Neural crest cell (in vitro differentiated cells): ENCODE measurements at places on chromosomes 2 and 18. TPM values are rescaled to one million over a fixed set of nuclear protein-coding genes. Genes with fewer than 3 reads are reported as not detected.

DNA sequence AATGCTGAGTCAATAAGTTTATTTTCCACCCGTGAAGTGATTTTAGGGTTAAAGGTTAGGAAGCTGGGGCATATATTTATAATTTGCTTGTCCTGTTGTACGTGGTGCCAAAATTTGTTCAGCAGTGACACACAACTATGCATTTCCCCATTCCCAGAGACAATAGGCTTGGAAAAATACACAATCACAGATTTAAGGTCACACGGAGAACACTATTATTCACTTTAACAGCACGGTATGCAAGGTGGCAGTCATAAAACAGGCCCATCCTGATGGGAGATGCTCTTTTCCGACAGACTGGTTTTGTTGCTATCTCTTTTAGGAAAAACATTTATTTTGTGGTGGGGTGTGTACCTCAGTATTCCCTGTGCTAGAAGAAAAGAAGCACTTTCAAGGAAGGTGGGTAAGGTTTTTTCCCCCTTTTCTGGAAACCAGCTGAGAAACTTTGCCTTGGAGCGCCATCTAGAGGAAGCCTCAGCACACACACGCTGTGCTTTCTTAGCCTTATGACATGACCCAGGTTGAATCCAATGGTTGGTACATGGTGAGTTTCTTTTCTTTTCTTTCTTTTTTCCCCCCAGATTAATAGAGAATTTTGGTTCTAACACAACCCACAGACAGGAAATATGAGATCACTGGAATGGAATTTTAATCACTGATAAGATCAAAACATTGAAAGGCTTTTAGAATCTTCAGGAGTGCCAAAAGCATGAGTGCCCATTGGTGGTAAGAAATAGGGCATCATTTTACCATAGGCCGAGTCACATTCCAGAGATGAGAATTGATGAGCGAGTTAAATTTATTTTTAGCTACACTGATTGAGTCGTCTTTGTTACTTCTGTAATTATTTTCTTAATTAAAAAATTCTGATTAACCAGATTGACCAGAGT is 332.1 kb downstream of the AGPS start:
- peak; percentile 77 for DNase-seq

- peak; percentile 8 for DNase-seq
These were observed 31.4 kb upstream of the ZNG1B start for GRCh38 chr2:113406114-113406513.

DNA sequence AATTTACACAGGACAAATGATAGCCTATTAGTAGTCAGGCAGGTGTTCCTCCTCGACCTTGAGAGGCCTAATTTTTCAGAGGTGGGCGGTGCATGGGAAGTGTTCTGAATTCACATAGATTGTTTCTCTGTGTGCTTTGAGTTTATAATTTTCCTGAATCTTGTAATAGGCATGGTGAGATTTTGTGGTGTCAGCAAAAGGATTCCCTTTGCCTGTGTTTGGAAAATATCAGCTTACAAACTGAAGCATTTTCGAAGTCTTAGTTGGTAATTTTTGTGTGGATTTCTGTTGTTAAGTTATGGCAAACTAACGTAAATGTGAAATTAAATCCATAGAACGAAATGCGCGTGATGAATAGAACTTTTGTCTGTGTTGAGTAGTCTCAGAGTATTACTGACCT is 194.0 kb upstream of the RBMS1 start:
- no peak for DNase-seq

GRCh38 chr18:61860302-61860701 is 32.5 kb downstream of the RNF152 start:
- no peak for DNase-seq

- no peak for DNase-seq
These were observed 11.4 kb downstream of the XIRP2 start for GRCh38 chr2:166899676-166900075.

DNA sequence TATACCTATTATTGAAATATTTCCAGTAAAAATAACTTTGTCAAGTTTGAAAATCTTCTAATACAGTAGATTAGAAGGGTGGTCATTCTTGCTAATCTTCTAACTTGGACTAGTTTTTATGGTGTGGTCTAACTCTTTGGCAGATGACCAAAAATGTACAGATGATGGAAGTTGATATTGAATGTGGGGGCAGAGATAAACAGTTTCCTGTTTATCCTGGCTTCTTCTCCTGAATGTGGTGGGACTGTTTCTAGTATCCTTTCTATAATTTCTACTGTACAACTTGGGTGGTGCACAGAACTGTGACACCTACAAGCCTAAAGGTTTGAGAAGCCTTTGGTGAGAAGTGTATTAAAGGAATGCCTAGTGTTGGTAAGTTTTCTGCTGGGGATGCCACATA is 178.7 kb downstream of the PDE11A start:
- no peak for DNase-seq

GRCh38 chr2:96163768-96164429 is 18.7 kb upstream of the DUSP2 start:
- no peak for DNase-seq

DNA sequence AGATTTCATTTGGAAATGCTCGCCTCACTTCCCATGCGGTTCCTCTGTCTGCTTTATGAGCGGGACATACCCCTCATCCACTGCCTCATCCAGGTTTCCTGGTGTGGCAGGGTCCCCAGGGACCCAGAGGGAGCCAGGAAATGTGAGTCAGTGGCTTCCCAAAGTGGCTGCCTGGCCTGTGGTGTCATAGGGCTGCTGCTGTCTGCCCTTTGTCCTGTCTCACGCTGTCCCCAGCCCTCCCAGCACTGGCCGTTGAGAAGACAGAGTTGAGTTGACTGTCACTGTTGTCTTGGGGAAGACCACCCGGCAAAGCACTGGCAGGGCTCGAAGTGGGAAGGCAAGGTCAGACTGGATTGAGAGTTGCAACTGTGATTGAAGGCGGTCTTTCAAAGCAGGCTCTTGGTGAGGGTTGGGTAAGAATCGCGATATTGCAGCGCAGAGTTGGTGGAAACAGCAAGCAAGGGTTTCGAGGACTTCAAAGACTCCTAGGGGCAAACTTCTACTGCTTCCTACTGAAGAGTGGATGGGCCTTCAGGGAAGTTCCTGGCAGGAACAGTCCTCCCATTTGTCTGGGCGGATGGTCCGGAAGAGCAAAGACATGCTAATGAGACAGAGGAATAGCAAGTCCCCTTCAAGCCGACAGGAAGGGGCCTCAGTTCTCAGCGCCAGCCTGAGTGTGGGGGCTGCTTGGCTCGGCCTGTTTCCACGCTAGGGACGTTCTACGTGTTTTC is 33.9 kb downstream of the RAB31 start:
- peak; percentile 35 for DNase-seq

GRCh38 chr2:191501561-191502168 is 176.3 kb upstream of the NABP1 start:
- no peak for DNase-seq

- DNase-seq, result no peak
These were observed 166.0 kb downstream of the NCK2 start for GRCh38 chr2:105910497-105911238.

DNA sequence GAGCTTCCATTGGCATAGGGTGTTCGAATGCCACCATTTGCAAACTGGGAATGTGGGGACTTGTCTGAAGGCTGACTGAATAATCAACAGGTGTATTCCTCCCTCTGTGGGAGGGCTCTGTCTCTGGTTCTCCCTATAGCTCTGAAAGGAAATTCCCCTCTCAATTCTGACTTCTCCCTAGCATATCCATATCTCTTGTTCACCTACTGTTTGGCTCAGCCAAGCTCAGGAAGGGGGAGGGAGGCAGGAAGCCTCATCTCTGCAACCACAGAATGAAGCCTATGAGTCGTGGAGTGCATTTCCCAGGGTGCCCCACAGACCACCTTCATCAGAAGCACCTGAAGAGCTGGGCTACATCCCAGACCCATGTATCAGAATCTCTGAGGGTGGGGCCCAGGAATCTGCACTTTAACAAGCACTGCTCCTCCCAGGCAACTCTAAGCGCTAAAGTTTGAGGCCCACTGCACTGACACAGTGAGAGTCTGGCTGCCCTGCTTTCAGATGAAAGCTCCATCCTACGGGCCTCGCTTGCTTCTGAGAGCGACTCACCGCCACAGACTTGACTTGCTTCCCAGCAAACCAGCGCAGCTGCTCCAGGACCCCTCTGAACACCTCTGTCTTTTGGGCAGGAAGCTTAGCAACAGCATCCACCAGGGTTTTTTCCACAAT is 32.0 kb downstream of the XDH start:
- DNase-seq, result no peak

GRCh38 chr2:10345126-10345525 is 42.4 kb downstream of the HPCAL1 start:
- DNase-seq, result no peak

DNA sequence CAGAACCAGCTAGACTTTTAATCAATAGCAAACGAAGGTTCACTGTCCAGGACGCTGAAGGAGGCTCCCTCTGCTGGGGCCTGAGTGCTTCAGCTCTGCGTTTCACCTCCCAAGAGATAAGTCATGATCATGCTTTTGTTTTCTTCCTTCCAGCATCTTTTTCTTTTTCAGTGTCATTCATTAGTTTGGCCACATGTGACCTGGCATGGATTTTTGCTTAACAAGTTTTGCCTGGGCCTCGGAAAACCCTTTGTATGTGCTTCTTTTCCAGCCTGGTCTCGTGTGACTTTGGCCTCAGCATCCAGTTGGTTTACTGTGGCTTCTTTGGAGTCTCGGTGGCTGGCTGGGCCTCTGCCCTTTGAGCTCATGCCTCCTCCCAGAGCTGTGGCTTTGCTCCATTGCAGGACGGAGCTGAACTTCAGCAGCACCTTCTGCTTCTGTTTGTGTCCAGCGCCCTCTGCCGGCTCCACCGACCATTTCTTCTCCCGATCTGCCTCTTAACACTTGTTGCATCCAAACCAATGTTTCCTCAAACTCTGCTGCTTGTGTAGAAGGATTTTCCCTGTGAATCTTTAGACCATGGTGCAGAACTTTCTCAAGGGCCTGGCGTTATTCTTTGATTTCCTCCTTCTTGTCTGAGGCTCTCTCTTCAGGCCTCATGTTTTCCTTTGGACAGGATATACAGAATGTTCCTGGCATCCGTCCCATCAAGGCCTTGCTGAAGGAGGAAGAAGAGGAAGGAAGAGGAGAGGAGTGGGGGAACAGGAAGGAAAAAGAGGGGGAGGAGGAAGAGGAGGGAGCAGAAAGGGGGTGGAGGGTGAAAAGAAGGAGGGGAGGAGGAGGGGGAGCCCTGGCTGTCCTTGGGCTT is 23.6 kb upstream of the HES6 start:
- peak; percentile 84 for DNase-seq

DNA sequence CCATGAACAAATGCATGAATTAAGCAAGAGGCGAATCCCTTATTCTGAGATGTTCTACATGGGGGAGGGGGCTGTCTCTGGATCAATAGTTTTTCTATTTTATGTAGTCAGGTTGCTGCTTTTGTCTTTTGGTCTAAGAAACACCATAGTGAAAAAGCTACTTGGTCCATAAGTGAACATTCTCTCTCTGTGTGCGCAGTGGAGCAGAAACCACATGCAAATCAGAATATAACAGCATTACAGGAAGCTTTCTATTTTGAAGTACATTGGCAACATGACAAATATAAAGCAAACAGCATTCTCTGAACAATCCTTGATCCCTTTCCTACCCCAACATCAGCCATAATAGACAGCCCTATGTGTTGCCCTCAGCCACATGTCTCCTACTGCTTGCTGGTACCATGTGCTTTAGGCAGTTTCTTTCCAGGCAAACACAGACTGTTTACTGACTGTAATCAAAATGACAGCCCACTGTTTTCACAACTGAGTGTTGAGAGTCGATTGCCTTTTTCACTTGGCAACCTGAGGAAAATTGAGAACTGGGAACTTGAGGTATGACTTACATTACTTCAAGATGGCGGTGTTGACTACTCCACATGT is 10.6 kb downstream of the SCN3A start:
- no peak for DNase-seq

GRCh38 chr2:129732630-129733026 is 246.8 kb upstream of the RAB6C start:
- DNase-seq, result no peak

GRCh38 chr18:61985681-61986080 is 92.9 kb upstream of the RNF152 start:
- DNase-seq, result no peak

DNA sequence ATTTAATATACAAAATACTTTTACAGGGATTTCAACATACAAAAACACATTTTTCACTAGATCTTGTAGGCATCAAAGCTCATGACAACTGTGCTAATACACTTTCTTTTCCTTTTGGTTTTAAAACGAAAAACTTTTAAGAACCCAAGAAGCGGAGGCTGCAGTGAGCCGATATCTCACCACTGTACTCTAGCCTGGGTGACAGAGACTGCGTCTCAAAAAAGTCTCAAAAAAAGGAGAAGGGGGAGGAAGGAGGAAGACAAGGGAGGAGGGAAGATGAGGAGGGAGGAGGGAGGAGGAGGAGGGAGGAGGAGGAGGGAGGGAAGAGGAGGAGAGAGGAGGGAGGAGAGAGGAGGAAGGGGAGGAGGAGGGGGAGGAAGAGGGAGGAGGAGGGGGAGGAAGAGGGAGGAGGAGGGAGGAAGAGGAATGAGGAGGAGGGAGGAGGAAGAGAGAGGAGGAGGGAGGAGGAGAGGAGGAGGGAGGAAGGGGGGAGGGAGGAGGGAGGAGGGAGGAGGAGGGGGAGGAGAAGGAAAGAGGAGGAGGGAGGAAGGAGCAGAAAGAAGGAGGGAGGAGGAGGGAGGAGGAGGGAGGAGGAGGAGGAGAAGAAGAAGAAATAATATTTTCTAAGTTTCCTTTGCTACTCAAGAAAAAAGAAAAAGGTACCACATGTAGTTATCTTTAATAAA is 13.8 kb downstream of the ROCK2 start:
- DNase-seq, result no peak

- no peak for DNase-seq
These were observed 48.3 kb downstream of the WDFY1 start for GRCh38 chr2:223896833-223897311.

- peak; percentile 36 for DNase-seq
These were observed at the start of gene CIDEA for GRCh38 chr18:12254136-12254819. CIDEA (plus strand) TSS chr18:12254361; CDS start chr18:12254384, 23 bp downstream.

GRCh38 chr2:19102696-19103423 is 255.6 kb downstream of the OSR1 start:
- no peak for DNase-seq

GRCh38 chr18:58638441-58638840 is 9.6 kb upstream of the ALPK2 start:
- DNase-seq, result no peak

Gene OSGEPL1
- total RNA-seq, result 21.1 and 24.1 TPM in 2 replicates

Gene M1AP
- total RNA-seq, result 0.45 and 0.77 TPM in 2 replicates

Gene KIAA2012
- 0.07 and 0.34 TPM in 2 replicates for total RNA-seq

Gene ADAM23
- 31.2 and 34.0 TPM in 2 replicates for total RNA-seq

Gene GRB14
- total RNA-seq, result 0.82 and 0.93 TPM in 2 replicates

Gene C1GALT1C1L
- not detected in 2 replicates for total RNA-seq

Gene TUBA3E
- total RNA-seq, result not detected in 2 replicates

Gene ARHGEF33
- total RNA-seq, result 0.59 and 1.1 TPM in 2 replicates

Gene QPCT
- not detected in 2 replicates for total RNA-seq
